Small intestine (tissue), 16 donors: ENCODE measurements at places on chromosomes 12 and 14. TPM values are rescaled to one million over a fixed set of nuclear protein-coding genes. Genes with fewer than 3 reads are reported as not detected.
A peak's percentile ranks its signal among the peaks of the same experiment; 100 is the strongest.

GRCh38 chr12:5348491-5348890 is 83.4 kb upstream of the NTF3 start:
- DNase-seq: peak; percentile 29
- no peak overlapping the region for H3K27ac ChIP-seq
- H3K4me3 ChIP-seq: no peak overlapping the region
- no peaks in the 10 kb centered on the region for H3K27me3 ChIP-seq

GRCh38 chr14:65042296-65042695 is 55.6 kb downstream of the FNTB start:
- H3K36me3 ChIP-seq: peaks cover 3% of the 10 kb centered on the region
- H3K4me3 ChIP-seq: no peak overlapping the region
- H3K27ac ChIP-seq: no peak overlapping the region
- DNase-seq: no peak
- no peaks in the 10 kb centered on the region for H3K4me1 ChIP-seq

DNA sequence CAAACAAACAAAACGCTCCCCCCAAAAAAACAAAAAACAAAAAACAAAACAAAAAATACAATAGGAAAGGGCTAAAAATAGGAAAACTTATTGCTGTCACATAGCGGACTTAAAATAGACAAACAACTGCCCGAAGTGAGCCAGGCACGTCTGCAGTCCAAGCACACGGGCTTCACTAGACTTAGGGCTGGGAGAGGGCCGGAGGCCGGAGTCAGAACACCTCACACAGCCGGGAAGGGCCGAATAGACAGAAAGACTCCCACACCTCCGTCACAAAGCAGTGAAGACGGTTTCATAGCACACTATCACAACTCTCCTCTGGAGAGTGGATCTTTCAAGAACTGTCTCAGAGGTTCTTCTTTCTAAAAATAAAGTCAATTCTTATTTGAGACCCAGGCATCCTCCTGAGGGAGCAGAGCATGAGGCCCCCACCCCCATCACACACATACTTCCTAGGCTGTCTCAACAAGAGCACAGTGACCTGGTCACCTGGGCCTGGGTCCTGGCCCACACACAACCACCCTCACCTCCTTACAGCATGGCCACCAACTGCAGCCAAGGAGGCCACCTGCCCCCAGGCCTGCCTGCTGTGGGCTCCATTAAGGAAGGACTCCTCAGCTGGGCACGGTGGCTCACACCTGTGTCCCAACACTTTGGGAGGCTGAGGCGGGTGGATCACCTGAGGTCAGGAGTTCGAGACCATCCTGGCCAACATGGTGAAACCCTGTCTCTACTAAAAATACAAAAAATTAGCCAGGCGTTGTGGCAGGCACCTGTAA is 6.7 kb downstream of the BAG5 start:
- no peaks in the 10 kb centered on the region for H3K27me3 ChIP-seq
- no peak overlapping the region for H3K27ac ChIP-seq
- H3K4me3 ChIP-seq: no peak overlapping the region
- H3K4me1 ChIP-seq: peaks cover 5% of the 10 kb centered on the region

DNA sequence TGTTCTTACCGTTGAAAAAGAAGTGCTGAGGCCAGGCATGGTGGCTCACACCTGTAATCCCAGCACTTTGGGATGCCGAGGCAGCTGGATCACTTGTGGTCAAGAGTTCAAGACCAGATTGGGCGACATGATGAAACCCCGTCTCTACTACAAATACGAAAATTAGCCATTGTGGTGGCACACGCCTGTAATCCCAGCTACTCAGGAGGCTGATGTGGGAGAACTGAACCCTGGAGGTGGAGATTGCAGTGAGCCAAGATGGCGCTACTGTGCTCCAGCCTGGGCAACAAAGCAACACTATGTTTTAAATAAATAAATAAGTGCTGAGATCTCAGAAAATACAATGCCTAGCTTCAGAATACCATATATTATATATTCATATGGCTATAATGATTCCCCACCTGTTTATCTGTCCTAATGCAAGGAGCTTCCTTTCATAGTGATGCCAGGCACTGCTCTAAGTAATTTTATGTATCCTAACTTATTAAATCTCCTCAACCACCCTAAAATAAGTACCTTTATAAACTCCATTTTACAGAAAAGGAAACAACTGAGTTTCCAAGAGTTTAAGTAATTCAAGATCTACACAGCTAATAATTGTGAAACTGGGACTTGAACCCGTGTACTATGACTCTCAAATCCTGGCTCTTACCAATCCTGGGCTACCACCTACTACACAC is 7.3 kb downstream of the PHLDA1 start:
- H3K27ac ChIP-seq: no peak overlapping the region
- H3K4me1 ChIP-seq: no peaks in the 10 kb centered on the region
- no peak overlapping the region for H3K4me3 ChIP-seq
- no peak for DNase-seq
- H3K27me3 ChIP-seq: no peaks in the 10 kb centered on the region

GRCh38 chr12:56206452-56207166 is 15.1 kb downstream of the RNF41 start:
- peaks cover 2% of the 10 kb centered on the region for H3K36me3 ChIP-seq
- H3K4me3 ChIP-seq: no peak overlapping the region
- no peaks in the 10 kb centered on the region for H3K27me3 ChIP-seq
- DNase-seq: peak; percentile 75
- peaks cover 6% of the 10 kb centered on the region for H3K4me1 ChIP-seq

DNA sequence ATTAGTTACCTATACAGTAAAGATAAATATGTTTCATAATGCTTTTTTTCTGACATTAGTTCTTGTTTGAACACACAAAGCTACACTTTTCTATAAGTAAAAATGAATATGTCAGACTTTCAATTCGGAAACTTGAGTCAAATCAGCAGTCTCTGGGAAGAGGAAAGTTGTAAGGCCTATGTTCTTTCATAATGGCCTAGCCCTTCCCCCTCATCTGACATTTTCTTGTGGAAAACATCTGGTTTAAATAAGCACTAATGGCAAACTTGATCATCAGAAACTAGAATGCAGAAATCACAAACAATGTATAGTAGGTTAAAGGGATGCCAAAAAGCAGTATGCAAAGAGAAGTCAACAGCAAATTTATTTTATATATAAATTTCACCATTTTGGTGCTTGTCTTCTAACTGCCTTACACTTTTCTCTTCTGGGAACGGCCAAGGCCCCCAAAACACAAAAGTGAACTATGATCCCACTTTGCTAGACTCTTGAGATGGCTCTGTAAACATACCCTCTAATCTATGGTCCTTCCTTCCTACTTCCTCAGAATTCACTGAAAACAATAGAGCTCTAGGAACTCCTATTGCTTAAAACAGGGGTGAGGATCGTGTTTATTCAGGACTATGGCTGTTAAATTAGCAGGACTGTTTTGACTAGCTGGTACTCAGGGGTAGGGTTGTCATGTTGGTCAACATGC is 444.1 kb downstream of the RAD51B start:
- H3K27me3 ChIP-seq: no peaks in the 10 kb centered on the region
- H3K4me3 ChIP-seq: no peak overlapping the region
- H3K36me3 ChIP-seq: no peaks in the 10 kb centered on the region
- DNase-seq: peak; percentile 36
- no peak overlapping the region for H3K27ac ChIP-seq

Gene MEG3
- polyA plus RNA-seq: 5.1 TPM

Gene CMKLR1
- polyA plus RNA-seq: 3.8 TPM
